ENCODE measurements at places on chromosomes 6 and 20.

DNA sequence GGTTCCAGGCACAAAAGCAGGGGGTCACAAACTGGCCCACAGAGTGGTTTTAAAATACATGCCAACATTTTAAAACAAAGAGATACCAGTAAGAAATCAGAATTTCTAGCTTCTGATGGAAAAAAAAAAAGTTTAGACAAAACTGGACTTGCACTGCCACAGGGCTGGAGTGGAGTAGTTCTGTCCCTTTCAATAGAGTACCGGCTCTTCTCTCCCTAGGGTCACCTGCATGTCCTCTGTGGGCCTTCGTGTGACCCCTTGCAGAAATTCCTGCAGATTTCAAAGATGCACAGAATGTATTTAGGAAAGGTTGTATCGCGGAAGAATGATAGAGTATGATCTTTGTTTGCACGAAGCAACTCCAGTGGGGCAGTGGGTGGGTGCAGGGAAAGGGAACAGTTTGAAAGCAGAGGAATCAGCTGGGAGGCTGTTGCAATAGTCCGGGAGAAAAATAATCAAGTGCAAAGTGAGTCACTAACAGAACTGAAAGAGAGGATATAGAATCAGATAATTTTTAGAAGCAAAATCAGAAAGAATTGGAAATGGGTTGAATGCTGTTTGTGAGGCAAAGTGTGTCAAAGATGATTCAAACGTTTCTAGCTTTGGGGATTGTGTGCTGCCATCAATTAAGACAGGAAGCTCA is 97.3 kb upstream of the STXBP5 start:
- DNase-seq: no peak

DNA sequence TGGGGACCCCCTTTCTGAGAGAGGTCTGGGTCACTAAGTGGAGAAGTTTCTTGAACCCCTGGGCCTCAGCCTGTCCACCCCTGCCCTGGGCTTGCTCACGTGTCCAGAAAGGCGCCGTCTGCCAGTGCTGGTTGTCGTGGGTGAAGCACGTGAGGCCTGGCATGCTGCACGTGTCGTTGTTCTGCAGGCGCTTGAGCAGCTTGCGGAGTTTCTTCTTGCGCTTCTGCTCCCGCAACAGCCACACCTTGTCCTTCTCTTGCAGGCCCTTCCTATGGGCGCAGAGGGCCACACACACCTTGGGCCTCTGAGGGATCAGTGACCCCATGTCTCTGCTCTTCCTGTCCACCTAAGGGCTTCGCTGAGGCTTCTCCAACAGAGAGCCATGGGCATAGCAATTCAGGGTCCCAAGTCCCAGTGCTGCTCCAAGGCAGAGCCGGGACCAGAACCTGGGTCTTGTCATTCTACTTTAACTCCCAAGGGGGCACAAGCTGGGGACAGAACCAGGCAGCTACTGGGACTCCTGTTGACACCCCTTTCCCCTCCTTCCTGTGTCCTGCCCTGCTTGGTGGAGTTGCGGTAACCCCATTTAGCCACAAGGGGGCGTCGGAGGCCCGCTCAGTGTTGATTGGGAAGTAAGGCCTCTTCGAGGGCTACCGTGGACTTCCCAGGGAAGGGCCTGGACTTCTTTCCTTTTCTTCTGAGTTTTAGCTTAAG is 121.8 kb downstream of the SULF2 start:
- peak; percentile 47 for DNase-seq

- DNase-seq: no peak
These were observed 592.7 kb downstream of the EPHA7 start for GRCh38 chr6:92826633-92827032.

DNA sequence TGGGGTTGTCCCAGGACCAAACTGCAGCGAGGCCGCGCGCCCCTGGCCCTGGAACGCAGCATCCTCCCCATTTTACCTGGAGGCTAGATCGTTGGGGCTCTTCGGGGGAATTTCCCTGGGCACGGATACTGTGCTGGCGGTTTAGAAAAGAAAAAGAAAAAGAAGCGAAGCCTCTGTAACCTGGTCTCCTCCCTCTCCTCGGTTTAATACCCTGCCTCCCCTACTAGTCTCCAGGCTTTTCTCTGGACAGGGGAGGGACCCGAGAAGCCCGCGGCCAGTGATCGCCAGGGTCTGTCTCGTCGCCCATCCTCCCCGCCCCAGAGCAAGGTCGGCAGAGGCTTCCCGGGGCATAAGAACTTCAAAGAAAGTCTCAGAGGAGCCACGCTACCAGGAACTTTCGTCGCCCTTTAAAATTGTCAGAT is 6.1 kb upstream of the LAMP5 start:
- DNase-seq: no peak

Measured in SW 1271 (cell line).